ENCODE measurements at places on chromosomes 3 and 15. TPM values are rescaled to one million over a fixed set of nuclear protein-coding genes. Genes with fewer than 3 reads are reported as not detected.

Gene FBN1
- 49.3 TPM for total RNA-seq

Gene OXTR
- total RNA-seq, result 0.46 TPM

Gene NPAP1
- total RNA-seq, result 0.22 TPM

Gene C3orf85
- total RNA-seq, result not detected

Gene MLH1
- 35.7 TPM for total RNA-seq
